ENCODE measurements at places on chromosomes 6 and 20.
A peak's percentile ranks its signal among the peaks of the same experiment; 100 is the strongest.

GRCh38 chr6:167742719-167743303 lies 83.9 kb upstream of the AFDN start:
- peak; percentile 70 for DNase-seq

GRCh38 chr6:130676077-130676772 lies 151.0 kb upstream of the SMLR1 start:
- DNase-seq, result peak; percentile 28

GRCh38 chr6:112245511-112246203 lies 8.7 kb downstream of the LAMA4 start:
- DNase-seq, result no peak

DNA sequence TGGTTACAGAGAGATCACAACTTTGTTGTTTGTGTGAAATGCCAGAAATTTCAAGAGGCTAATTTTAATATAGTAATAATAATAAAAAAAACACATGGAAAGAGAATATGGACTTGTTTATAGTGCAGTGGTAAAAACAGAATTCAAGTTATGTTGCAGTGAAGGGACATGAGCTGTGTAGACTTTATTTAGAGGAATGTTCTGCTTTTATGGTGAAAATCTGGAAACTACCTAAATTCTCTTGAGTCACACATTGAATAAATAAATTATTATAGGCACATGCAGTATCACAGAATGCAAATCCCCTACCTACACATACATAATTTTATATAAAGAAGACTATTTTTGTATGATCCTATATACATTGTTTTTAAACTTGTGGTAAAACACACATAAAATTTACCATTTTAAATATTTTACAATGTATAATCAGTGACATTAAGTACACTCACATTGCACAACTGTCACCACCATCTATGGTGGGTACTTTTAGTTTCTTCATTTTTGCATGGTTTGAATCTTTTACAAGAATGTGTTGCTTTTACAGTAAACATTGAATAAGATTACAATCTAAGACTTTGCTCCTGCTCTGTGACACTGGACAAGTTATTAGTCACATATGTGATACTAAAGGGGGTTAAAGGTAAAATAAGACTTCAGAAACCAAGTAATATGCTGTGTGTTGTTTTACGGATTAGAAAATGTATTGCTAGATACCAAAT lies 107.4 kb downstream of the B3GAT2 start:
- no peak for DNase-seq

DNA sequence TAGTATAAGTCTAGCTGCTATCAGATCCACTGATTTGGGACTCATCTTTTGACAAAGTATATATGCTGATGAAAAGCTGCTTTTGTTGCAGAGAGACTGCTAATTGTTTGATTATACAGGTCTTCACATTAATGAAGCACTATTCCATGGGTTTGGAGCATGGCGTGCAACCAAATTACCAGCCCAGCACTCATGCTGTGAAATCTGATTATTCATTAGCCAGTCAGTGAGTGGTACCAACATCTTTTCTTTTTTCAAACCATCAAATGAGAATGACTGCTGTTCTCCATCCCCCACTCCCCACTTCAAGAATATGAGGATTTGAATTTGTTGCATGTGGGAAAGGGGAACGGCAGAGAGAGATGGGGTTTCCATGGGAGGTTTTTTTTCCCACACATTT lies 91.3 kb downstream of the ID4 start:
- DNase-seq, result no peak

DNA sequence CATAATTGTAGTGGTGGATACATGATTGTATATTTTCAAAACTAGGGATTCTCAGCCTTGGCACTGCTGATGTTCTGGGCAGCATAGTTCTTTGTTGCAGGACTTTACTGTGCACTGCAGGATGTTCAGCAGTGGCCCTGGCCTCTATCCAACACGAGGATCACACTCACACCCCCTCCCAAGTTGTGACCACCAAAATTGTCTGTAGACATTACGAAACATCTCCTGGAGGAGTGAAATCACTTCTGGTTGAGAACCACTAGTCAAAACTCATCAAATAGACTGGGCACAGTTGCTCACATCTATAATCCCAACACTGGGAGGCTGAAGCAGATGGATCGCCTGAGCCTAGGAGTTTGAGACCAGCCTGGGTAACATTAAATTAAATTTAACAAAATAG lies 123.1 kb upstream of the CDYL start:
- DNase-seq, result no peak

- DNase-seq, result peak; percentile 6
Observed at GRCh38 chr6:53103993-53104675, 38.9 kb downstream of the FBXO9 start.

GRCh38 chr6:11552442-11552841 lies 14.9 kb downstream of the TMEM170B start:
- DNase-seq, result no peak

DNA sequence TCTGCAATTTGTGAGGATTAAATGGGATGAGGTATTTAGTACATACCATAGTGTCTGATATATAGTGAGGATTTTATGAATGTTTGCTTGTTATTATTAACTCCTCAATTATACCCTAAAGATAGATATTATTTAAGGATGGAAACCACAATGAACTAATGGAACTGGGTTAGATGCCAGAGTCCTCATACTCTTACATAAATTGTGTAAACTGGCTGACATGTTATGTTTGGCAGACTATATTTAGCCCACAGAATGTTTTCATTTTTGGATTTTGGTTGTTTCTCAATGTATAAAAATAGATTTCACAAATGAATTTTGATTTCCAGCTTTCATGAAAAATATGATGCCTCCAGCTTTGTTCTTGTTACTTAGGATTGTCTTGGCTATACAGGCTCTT lies 37.6 kb downstream of the HTR1B start:
- no peak for DNase-seq

- no peak for DNase-seq
Observed at GRCh38 chr6:14765721-14766390, 480.0 kb upstream of the JARID2 start.

GRCh38 chr6:23559587-23560343 lies 566.2 kb upstream of the NRSN1 start:
- no peak for DNase-seq

DNA sequence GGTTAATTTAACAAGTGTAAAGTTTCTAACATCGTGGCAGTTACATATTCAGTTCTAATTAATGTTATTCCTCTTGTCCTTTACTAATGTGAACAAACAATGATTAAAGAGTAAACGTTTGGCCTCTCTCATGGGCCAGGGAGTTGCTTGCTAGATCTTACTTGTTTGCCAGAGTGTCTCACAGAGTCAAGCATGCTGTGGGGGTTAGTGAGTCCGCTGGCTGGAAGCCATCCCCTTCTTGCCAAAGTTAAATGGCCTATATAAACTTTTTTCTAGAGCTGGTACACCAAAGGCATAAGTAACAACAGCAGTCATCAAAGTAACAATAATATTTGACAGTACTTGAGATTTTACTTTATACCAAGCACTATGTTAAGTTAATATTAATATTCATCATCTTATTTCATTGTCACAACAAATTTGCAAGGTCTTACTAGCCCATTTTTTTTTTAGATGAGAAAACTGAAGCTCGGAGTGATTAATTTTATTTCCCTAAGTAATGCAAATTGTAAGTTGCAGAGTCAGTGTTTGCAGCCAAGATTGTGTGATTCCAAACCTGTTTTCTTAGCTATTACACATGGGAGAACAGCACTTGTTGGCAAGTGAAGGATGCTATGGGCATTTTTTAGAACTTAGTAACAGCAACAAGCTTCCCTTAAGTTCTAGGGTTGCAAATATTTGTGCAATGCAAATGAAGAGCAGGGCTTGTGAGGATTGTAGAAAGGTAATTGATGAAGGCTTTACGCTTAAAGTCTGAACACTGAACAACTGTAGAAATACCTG lies 224.5 kb downstream of the RFPL4B start:
- DNase-seq, result no peak

GRCh38 chr6:78484198-78485064 lies 382.9 kb upstream of the IRAK1BP1 start:
- no peak for DNase-seq

DNA sequence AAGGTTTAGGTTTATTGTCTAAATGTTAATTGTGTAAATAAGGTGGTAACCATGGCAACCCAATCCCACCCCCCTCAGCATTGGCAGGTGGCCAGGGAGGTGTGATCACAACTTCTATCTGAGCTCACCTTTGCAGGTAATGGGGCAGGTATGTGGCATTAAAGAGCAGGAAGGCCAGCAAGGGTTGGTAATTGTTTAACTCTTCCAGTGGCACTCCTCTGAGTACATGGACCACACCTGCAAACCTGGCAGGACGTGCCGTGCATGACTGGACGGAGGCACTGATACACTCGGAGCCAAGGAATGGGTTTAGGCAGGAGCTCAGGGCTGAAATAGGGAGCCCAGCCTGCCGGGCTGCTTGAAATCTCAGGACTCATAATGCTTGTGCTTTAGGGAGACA lies 107.0 kb upstream of the BMP2 start:
- no peak for DNase-seq

DNA sequence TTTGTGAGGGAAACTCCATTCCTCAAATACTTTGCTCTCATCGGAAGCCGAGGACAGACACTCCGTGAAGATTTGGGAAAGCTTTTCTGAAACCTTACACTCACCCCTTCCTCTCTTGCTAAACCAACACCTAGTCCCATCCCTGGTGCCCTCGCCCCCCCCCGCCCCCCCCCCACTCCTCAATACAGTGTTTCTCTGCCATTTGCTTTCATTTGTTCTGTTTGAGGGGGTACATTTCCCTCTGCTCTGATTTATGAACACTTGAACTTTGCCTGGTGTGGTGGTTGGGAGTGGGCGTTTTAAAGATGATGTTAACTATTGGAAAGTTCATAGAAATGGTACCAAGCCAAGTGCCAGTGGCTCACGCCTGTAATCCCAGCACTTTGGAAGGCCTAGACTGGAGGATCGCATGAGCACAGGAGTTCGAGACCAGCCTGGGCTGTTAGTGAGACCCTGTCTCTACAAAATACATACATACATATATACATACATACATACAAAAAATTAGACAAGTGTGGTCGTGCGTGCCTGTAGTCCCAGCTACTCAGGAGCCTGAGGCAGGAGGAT lies 1.1 kb downstream of the RAB32 start:
- no peak for DNase-seq

DNA sequence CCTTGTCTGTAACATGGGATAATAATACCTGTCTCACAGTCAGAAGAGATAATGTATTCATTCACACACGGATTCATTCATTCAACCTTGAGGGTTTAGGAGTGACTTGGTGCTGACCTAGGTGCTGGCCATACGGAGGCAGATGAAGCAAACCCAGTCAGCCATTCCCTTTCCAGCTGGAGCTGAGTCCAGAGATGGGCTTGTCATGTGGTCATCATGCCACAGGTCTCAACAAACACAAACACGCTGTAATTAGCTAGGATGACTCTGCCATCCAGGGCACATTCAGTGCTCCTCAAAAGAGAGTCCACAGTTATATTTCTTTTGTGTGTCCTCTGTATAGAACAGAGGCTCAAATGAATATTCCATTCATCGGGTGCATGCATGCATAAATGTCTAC lies 19.5 kb upstream of the PRELID3B start:
- DNase-seq, result no peak

DNA sequence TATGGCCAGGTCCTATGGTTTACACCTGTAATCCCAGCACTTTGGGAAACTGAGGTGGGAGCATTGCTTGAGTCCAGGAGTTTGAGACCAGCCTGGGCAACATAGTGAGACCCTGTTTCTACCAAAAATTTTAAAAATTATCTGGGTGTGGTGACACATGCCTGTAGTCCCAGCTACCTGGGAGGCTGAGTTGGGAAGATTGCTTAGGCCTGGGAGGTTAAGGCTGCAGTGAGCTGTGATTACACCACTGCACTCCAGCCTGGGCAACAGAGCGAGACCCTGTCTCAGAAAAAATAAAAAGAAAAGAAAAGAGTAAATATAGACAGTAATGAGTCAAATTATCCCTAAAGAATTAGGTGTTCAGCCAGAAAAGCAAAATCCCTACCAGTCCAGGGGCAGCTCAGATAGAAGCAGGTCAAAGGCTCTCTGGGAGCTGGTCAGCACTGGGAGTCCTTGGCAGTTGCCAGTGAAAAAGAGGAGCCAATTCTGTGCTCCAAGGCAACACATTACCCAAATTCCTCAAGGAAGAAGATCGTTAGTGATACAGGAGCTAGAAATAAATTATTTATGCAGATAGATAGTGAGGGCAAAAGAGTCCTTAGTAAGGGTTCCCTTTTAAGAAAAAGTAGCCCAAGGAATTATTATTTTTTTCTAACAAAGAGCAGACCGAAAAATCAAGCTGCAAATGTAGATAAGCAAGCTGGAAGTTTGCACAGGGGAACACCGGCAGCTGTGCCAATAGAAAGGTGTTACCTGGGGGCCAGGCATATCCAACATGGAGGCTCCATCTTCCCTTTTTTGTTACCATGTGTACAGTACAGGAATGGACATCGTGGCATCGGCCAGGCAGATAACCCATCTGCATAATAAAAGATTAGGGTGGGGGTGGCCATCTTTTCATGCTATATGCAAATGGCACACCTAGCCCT lies 31.4 kb upstream of the SEC63 start:
- no peak for DNase-seq

DNA sequence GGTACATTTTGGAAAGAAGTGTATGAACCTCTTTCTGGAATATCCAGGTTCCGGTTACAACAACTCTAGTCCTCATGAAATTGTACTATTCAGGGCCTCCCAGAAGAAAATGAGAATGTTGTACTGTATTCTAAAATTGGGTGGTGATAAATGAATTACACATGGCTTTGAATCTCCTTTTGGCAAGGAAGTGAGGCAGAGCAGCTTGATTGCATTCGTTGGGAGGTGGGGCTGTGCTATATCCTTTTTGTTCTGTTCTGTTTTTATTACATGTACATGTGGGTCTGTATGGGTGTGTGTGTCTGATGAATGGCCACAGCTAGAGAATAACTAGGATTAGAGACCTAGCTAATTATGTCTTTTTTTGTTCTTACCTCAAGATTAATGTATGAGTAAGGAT lies 37.8 kb upstream of the SNRPB2 start:
- DNase-seq, result no peak

- no peak for DNase-seq
Observed at GRCh38 chr6:34090529-34090928, 55.4 kb downstream of the GRM4 start.

GRCh38 chr6:138230759-138231380 lies 12.6 kb upstream of the PBOV1 start:
- no peak for DNase-seq

GRCh38 chr6:85923013-85923430 lies 280.3 kb upstream of the SYNCRIP start:
- peak; percentile 43 for DNase-seq

DNA sequence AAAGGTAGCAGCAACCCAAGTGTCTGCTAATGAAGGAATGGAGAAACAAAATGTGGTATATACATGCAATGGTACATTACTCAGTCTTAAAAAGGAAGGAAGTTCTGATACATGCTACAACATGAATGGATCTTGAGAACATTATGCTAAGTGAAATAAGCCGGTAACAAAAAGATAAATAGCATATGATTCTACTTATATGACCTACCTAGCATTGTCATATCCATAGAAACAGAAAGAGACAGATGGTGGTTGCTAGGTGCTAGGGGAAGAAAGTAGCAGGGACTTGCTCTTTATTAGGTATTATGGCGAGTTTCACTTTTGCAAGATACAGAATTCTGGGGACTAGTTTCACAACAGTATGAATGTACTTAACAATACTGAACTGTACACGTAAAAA lies 46.6 kb downstream of the UBR2 start:
- DNase-seq, result no peak
